A549 treated with Hydrocortisone at 1 μM for 4 hours (cell line): ENCODE measurements at places on chromosomes 5 and 9. TPM values are rescaled to one million over a fixed set of nuclear protein-coding genes. Genes with fewer than 3 reads are reported as not detected.

The MZB1 gene
- 0.13 TPM in 1 of 5 replicates, not detected in the others for total RNA-seq

The RFX3 gene
- total RNA-seq: 1.1 to 1.8 TPM (median 1.5 TPM) in 5 replicates

The OTP gene
- total RNA-seq: 0.03 to 0.16 TPM (median 0.13 TPM) in 5 replicates

The HTR4 gene
- not detected in 5 replicates for total RNA-seq
